ENCODE measurements at places on chromosomes 6 and 20.

- no peak for DNase-seq
Observed at GRCh38 chr20:41085606-41086005, 51.7 kb upstream of the PLCG1 start.

DNA sequence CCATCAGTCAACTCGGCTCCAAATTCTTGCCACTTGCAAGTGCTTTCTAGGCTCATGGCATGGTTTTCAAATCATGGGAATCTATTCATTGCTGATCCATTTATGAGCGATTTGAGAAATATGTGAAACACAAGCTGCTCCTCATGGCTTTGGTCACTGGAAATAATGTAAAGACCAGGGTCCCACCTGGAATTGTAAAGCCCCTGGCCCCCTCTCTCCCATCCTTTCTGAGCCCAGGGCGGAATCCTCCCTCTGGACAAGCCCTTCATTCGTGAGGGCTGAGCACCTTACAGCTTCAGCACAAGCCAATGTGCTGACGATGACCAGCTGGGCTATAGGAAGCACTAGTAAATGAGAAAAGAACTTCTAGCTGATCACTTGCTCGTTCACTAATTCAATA is 96.0 kb downstream of the RNASET2 start:
- DNase-seq, result no peak

DNA sequence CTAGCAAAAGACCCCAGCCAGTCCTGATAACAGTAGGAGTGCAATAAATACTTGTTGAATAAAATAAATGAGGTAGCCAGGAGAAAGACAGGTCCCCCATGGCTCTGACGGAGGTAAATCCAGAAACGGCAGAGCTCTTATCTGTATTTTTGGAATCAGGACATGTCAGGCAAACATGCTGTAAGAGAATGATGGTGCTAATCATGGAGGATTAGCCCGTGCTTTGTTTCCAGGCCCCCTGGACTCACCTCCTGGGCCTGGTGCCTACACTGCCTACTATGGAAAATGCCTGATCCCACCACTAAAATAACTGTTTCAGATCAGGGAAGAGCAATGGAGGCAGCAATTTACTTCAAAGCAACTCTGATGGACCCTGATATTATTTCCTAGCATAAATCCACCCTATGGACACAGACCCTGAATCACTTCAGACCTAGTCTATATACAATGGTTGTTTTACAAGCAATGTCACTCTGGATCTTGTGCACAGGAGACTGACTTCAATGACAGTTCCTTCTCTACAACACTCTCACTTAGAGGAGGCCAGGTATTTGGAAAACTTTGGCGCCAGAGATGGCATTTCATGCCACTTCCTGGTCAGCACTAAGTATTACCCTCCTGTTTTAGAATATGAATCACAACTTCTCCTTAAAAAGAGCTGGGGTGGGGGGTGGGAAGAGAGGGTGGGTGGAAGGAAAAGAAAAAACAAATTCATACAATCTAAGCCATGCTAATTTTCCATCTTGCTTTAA is 6.4 kb downstream of the MRPL14 start:
- DNase-seq, result no peak

GRCh38 chr20:62888406-62888805 is 26.8 kb upstream of the TCFL5 start:
- DNase-seq, result no peak

DNA sequence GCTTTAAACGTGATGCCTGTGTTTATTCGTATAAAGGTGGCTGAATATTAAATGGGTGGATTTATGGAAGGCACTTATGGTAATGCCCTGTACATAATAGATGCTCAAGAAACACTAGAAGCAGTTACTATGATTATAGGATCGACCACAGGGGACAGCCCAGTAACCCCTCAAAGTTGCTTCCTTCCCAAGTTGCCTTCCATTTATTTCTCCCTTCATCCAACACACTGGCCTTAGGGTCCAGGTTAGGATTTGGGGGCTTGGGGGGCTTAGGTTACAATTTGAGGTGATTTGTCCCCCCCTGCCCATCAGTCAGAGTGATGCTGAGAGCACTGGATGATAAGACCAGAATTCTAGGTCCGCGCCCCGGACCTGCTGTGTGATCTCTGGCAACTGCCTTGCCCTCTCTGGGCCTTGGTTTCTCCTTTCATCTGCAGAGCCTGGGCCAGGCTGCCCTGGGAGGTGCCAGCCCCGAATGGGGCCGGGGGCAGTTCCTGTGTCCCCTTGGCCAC is 101.5 kb downstream of the CEBPB start:
- no peak for DNase-seq

- DNase-seq, result peak; percentile 35
Observed at GRCh38 chr6:168865-169455, 123.3 kb upstream of the DUSP22 start.

DNA sequence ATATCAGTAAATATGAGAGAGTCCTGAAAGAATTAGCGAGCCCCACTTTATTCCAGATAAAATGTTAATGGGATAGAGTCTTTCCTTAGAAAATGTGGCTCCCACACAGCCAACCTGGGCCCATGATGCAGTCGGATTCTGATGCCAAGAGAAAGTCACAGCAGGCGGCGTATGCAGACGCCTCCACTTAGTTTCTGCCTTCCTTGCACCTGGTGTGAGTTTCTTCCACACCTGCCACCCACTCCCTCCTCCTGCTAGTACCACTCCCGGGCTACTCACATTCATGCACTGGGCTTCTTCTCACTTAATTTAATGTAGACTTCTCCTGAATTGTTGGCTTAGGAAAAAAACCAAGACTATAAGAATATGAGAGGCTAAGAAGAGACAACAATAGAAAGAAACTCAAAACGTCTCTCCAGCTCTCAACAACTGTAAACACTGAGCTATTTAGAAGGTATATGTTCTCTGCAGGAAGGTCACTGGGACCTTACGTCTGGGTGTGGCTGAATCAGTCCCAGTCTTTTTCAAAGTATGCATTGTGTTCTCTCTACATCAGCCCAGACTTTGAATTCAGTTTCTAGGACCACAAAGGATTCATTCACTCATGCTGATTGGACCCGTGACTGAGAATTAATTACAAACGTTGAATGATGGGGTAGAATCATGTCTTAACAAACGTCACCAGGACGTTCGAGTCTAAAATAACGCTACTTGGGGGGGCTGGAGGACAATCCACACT is 70.4 kb downstream of the GCNT2 start:
- no peak for DNase-seq

DNA sequence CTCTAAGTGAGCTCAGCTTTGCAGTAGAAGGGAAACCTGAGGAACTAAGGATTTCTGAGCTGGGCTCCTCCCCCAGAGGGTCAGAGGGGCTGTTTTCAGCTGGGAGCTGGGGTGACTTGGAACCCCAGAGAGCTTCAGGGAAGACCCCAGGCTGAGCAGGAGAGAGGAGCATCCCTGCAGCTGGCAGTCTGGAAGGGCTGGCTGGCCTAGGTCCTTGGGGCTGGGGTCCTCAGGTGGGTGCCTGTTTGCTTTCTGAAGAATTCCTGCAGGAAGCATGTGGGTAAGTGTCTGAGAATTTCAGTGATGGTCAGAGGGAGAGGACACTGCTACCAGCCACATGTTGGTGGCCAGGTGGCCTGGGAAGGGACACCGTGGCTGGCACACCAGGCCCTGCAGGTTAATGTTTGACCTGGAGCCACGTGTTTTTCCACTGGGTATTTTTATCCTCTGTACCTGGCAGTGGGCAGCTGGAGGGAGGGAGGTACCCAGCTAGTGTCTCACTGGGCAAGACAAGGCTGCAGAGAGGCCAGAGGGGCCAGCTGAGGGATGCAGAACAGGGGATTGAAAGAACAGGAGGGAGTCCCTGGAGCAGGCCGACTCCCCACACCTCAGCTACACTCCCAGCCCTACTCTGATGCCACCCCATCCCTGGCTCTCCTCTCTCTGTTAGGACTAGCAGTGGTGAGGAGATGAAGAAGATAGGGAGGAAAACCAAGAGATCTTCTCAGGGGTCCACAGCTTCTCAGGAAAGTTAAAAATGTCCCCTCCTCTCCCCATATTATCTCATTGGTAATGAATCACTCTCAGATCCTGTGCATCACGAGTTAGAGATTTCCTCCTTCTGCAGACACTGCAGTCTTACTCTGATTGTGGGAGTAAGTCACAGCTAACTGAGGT is 143.6 kb downstream of the VEGFA start:
- DNase-seq, result no peak

- DNase-seq, result no peak
Observed at GRCh38 chr6:72740135-72740534, 118.3 kb downstream of the KCNQ5 start.

DNA sequence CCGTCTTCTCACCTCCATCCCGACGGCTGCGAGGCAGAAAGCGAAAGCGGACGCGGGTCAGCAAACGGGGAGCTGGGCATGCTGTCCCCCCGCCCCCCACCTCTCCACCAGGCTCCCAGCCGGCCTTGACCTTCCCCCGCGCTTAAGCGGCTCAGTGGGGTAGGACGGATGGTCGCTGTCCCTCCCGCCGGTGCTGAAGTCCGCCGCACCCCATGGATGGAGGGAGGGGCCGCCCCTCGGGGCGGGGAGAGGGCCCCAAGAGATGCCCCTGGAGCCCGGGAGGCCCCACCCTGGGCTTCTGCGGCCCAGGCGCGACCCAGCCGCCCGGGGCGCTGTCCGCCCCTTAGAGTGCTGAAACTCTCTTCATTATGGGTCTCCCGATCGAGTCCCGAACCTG is at the start of gene KCNB1:
Gene KCNB1, minus strand, starts transcription at position 48 of the 397 bp plus-strand sequence. CDS start 188 bp downstream, outside the sequence.
- DNase-seq, result peak; percentile 17

DNA sequence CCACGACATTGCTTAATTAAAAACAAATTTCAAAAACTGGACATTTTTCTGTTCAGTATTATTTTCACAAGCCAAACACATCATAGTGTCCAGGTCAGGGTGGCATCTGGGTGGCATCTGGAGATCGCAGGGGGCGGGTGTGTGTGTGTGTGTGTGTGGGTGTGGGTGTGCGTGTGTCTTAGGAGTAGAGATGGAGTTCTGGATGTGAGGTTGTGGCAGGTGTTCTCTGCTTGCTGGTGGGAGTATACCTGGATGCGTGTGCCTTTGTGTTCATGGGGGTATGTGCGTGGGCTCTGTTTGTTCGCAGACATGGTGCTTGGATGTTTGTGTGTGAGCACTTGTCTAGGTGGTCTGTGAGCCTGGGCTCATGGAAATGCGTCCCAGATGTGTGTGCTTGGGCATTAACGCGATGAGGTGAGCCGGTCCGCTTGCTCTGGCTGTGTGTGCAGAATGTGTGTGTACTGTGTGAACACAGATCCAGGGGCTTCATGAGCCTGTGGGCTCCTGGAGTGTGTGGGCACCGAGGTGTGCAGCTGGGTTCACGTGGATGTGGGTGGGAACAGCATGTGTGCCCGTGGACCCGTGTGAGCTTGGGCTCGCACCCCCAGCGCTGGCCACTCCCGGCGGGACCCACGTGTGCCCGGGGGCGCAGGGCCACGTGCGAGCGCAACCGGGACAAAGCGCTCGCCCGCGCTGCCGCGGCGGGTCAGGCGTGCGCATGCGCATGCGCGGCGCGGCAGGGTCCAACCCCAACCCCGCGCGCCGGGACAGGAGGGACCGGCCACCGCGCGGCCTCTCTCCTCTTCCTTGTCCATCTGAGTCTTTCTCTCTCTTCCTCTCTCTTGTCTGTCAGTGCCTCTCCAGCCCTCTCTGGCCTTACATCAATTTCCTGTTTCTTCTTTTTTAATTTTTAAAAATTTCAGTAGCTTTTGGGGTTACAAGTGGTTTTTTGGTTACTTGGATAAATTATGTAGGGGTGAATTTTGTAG is 60.4 kb downstream of the SRC start:
- no peak for DNase-seq

GRCh38 chr6:163860287-163861081 is 446.0 kb downstream of the QKI start:
- DNase-seq, result no peak

DNA sequence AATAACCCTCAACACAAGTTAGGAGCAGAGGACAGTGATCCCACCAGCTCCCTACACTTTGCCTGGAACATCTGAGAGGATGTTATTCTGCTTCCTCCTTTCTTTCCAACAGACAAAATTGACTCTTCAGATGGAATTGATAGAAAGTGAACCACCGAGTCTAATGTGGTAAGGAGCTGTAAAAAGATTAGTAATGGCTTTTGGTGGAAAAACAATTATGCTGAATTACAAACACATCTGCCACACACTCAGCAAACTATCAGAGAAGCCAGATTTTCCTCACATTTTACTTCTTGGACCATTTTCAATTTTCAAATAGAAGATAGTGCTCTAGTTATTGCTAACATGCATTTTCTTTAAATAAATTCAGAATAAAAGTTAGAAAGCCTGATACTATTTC is 171.8 kb upstream of the COL21A1 start:
- no peak for DNase-seq

DNA sequence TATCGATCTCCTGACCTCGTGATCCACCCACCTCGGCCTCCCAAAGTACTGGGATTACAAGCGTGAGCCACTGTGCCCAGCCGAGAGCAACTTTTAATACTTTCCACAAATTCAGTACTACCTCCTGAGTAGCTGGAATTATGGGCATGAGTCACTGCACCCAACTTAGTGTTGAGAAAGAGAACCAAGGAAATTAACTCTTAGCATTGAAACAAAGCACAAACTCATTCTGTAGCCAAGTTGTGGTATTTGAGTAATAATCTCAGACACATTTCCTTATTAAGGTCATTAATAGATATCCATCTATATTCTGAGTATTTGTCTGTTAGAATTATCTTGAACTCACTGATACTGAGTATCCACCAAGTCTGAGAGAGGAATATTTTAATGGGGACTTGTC is 14.3 kb upstream of the ELOVL2 start:
- DNase-seq, result no peak

GRCh38 chr20:8043687-8044282 is 24.2 kb upstream of the TMX4 start:
- peak; percentile 54 for DNase-seq

GRCh38 chr20:23629017-23629541 is 8.7 kb downstream of the CST3 start:
- DNase-seq, result no peak

GRCh38 chr6:90458353-90459224 is 128.3 kb downstream of the MAP3K7 start:
- DNase-seq, result peak; percentile 87

GRCh38 chr6:159645640-159646039 is 47.4 kb downstream of the SOD2 start:
- DNase-seq, result no peak

DNA sequence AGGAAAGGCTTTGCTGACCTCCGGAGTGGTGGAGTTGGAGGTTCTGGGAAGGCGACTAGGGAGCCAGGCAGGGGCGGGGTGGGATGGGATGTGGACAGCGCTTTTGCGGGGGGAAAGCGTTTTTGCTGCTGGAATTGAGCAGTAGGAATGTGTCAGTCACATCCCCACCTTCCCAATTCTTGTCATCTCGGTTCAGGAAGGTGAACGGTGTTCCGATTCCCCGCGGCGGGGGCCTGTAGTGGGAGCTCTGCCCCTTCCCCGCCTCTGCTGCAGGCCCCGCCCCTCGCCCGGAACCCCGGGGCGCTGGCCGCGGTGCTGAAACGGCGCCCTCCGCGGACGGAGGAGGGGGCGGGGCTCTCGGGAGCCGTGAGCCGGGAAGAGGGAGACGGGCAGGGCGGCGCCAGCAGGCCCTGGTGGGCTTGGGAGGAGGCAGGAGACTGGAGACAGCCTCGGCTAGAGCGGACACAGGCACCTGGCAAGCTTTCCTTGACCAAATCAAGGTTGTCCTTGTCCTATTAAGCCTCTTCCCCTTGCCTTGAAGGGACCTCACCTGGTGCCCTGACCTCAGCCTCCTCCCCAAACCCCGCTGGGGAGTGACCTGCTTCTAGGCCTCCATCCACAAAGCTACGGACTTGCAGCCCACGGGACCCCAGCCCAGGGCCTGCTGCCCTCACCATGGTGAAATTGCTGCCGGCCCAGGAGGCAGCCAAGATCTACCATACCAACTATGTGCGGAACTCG is at the start of gene LHFPL5:
Gene LHFPL5, plus strand, starts transcription at position 357 of the 741 bp plus-strand sequence. Its CDS starts 319 bp downstream, at position 676.
- DNase-seq, result peak; percentile 29

GRCh38 chr20:34104059-34104458 is 8.0 kb downstream of the EIF2S2 start:
- no peak for DNase-seq

- no peak for DNase-seq
Observed at GRCh38 chr6:170445487-170445886, 107.6 kb downstream of the PSMB1 start.

Measured in T-helper 2 cell (primary cell).